IPS DF 19.7 (cell line): ENCODE measurements at places on chromosomes 3 and 15.

DNA sequence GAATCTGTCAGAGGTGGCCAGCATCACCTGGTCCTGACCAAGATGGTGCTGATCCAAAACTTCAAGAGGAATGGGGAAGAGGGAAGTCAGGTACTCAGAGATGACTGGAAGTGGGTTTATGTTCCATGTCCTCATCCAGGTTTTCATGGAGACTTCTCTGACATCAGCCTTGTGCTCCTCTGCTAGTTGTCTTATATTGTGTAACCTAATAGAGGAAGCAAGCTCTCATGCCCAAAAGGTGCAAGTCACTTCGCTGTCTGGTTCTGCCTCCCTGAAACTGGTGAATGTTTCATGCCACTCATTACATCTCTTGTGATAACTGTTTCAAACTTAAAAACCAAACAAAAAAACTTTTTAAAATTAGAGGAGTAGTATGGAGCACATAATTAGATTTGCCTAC, 127.2 kb upstream of the MANF start:
- DNase-seq: no peak

DNA sequence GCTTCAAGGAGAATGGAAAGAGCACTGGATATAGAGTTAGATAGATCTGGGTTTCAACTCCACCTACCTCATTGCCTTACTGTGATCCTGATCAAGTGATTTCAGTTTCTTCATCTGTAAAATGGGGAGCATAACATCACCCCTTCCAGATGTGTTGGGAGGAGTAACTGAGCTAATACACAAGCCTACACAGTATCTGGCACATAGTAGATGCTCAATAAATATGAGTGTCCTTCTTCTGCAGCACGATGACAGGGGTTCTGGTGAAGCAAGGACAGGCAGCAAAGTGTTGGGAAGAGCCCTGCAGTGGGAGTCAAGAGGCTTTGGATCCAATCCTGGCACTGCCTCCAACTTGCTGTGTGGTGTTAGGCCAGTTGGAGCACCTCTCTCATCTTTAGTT, 270.0 kb downstream of the UACA start:
- DNase-seq: no peak

GRCh38 chr15:64949383-64950186, 37.9 kb downstream of the ANKDD1A start:
- no peak for DNase-seq

GRCh38 chr15:48406266-48406891, 75.2 kb downstream of the DUT start:
- no peak for DNase-seq
